Lung (tissue), 17 donors: ENCODE measurements at places on chromosomes 16 and 17.
A peak's percentile ranks its signal among the peaks of the same experiment; 100 is the strongest.

- no peak for DNase-seq
Measured at GRCh38 chr17:4448197-4448980, 14.6 kb downstream of the SPNS3 start.

GRCh38 chr16:75252049-75252864 lies 833 bp upstream of the BCAR1 start:
- no peak for DNase-seq

DNA sequence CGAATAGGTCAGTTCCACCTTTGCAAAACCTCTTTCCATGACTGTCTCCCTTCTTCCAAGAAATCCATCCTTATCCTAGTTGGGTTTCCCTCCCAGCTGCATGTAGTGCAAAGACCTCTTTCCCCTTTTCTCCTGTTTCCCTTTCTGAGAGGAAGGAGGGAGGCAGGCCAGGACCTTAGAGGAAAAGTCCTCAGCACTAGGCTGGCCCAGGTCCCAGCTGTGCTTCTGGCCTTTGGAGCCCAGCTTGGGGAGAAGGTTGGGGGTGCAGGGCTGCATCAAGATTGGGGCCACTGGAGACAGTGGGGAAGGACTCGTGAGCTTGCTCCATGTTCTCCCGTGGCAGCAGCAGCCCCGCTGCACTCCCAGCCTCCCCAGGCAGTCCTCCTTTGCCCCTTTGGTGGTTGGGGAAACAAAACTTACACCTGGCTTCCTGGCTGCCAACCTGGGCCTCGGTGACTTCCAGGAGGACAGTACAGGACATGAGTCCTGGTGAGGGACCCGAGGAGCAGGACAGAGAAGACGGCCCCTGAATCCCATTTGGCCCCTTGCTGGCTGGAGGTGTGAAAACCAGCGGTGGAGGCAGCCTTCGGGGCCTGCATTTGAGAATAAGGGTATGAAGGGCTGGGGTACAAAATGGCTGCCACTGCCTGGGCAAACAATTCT lies 481 bp downstream of the HEXIM2 start:
- no peak for DNase-seq

- no peak for DNase-seq
Measured at GRCh38 chr17:16976725-16977550, 5.0 kb upstream of the TNFRSF13B start.

- DNase-seq, result peak; percentile 84
Measured at GRCh38 chr17:59846394-59847165, 46.2 kb downstream of the TUBD1 start.

- no peak for DNase-seq
Measured at GRCh38 chr17:79226037-79226436, 151.4 kb downstream of the ENGASE start.

GRCh38 chr16:69924777-69925191 lies 26.4 kb upstream of the CLEC18A start:
- DNase-seq, result peak; percentile 72

GRCh38 chr17:78019367-78019975 lies 61.0 kb downstream of the TNRC6C start:
- no peak for DNase-seq

GRCh38 chr17:59621771-59622170 lies 2.1 kb downstream of the CLTC start:
- DNase-seq, result peak; percentile 20

GRCh38 chr17:49229076-49229804 lies 1.3 kb downstream of the PHOSPHO1 start:
- no peak for DNase-seq

GRCh38 chr17:66430846-66431795 lies 128.7 kb downstream of the PRKCA start:
- DNase-seq, result peak; percentile 47

- no peak for DNase-seq
Measured at GRCh38 chr17:28282596-28282995, 36.4 kb upstream of the TMEM97 start.

GRCh38 chr17:67488161-67488560 lies 111.1 kb downstream of the PITPNC1 start:
- no peak for DNase-seq

DNA sequence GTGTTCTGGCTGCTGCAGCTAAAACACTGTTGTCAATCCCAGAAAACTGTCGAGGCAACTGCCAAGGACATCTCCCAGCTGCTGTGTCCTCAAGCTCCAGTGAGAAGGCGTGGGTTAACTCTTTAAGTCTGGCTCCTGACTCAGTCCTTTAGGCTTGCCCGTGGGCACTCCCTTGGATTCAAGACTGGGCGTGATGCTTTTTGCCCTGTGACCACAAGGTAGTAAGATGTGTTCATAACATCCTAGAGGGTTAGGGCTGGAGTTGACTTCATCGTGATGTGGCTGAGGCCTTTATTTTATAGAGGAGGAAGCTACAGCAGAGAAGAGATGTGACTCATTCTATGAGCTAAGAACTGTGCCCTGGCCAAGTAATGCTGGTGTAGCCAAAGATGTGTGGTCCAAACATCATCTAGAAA lies 50.9 kb upstream of the TEKT3 start:
- DNase-seq, result peak; percentile 90

DNA sequence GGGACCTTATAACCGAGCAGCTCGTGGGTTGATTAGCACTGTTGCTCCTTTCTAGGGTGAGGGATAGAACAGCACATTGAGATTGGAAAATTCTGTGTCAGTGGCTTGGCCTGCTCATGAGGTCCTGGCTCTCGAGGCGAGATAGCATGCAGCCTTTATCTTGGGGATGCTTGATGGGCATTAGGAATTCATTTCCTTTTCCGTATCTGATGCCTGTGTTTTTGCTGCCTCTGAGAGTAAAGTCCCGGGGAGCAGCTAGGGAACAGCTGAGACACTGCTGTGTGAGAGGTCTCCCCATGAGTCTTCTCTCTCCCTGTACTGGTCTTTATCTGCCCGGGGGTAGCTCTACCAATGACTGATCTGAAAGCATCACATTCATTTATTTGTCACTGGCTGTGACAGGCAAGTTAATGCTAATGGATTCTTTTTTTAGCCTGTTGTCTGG lies 14.5 kb downstream of the MSI2 start:
- DNase-seq, result no peak

GRCh38 chr17:34614698-34615097 lies 35.3 kb downstream of the TMEM132E start:
- no peak for DNase-seq
